ENCODE measurements at places on chromosomes 4 and X. TPM values are rescaled to one million over a fixed set of nuclear protein-coding genes. Genes with fewer than 3 reads are reported as not detected.

Gene FAM156B
- total RNA-seq: 10.6 TPM

Gene GJB1
- not detected for total RNA-seq

Gene IQCM
- not detected for total RNA-seq

Gene ZMAT1
- total RNA-seq: 7.5 TPM

Gene TMEM165
- total RNA-seq: 109 TPM

Gene SCML2
- 15.0 TPM for total RNA-seq

GRCh38 chr4:40713798-40714197, 36.0 kb upstream of the NSUN7 start:
- no peak for DNase-seq

GRCh38 chr4:10438924-10439323, 18.3 kb downstream of the ZNF518B start:
- DNase-seq: no peak

DNA sequence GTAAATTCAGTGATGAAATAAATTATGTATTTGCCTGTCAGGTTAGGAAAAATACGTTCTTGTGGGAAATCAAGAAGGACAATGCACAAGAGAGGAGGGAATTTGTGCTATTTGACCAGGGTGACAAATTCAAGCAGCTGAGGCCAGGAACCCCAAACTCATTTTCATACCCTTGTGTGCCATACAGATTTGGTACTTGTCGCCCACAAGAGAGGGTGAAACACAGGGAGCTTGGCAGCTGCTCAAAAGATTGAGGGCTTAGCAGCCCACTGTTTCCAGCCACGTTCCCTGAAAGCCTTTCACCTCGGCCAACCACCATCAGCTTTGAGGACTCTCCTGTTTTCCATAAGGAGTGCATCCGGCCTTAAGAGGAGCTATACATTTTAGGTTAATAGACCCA, 111.2 kb downstream of the COL25A1 start:
- no peak for DNase-seq

GRCh38 chr4:124515591-124515990, 196.9 kb downstream of the ANKRD50 start:
- no peak for DNase-seq

- DNase-seq: no peak
These were observed 30.6 kb downstream of the PIGG start for GRCh38 chr4:529563-529962.

DNA sequence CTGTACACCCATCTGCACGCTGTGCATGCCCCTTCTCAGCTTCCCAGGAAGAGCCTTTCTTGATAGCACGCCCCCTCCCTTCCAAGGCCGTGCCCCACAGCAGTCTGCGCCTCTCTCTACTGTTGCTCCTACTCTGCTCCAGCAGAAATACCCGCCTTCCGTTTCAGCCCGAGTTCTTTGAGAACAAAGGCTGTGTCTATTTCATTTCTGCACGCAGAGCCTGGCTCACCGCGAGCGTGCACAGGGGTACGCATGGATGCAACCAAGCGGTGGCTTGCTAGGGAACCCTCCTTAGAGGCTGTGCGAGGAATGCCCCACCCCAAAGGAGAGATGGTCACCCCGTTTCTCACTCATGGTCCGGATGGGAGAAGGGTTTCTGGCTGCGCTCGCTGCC, 485 bp downstream of the AADAT start:
- DNase-seq: no peak

- no peak for DNase-seq
These were observed 15.8 kb upstream of the CT45A1 start for GRCh38 chrX:135697601-135698000.

- no peak for DNase-seq
These were observed 44.4 kb upstream of the LGI2 start for GRCh38 chr4:25075129-25075528.

DNA sequence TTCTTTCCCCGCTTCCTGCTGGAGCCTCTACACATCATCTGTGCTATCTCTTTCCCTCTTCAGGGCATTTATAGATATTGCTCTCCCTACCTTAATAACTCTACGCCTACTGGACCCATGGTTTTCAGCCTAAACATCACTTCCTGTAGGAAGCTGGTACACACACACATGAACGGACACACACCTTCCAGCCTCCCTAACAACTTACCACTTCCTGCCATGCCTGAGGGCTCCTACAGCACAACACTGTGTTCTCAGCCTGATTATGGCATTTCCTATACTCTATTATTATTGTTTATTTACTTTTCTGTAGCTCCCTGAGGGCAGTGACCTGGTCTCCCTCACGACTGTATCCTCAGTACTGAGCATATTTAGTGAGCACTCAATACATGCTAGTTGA, 163.6 kb upstream of the MAP3K15 start:
- DNase-seq: no peak

DNA sequence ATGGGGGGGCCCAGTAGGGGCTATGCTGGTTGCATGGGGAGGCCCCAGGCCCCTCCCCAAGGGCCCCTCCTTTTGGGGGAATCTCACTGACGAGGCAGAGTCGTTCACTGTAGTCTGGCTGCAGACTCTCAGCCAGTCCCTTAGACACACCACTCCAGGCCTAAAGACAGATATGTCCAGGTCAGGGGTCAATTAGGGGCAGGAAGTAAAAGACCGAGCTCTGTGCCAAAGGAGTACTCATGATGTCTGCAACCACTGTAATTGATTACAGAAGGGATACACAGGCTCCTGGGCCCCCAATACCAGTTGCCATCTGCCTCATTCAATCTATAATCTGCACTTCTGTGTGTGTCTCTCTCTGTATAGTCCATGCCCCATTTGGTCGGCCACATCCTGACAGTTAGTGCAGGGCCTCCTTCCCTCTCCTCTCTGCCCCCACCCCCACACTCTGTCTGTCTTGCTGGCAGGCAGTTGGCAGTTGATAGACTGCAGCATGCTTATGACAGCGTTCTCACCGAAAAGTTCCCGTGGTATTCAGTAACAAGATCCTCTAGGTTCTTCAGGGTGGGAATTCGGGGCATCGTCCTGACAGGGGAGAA, 1.3 kb upstream of the CXorf65 start:
- no peak for DNase-seq

DNA sequence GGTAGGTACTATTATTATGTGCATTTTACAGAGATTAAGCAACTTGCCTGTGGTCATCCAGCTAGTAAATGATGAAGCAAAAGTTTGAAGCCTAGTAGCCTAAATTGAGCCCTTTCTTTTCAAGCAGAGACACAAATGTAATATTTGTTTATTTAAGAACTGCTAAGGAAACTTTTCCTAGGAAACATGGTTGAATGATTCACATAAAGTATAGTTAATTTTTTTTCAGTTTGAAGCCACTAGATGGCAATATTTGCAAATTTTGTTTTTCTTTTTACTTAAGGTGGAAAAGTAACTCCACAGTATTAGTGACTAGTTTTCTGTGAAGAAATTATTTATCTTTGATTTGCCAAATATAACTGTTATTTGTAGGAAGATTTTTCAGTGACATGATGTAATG, 52.8 kb upstream of the ANKRD17 start:
- no peak for DNase-seq

GRCh38 chr4:19368800-19369199, 882.9 kb upstream of the SLIT2 start:
- DNase-seq: no peak

DNA sequence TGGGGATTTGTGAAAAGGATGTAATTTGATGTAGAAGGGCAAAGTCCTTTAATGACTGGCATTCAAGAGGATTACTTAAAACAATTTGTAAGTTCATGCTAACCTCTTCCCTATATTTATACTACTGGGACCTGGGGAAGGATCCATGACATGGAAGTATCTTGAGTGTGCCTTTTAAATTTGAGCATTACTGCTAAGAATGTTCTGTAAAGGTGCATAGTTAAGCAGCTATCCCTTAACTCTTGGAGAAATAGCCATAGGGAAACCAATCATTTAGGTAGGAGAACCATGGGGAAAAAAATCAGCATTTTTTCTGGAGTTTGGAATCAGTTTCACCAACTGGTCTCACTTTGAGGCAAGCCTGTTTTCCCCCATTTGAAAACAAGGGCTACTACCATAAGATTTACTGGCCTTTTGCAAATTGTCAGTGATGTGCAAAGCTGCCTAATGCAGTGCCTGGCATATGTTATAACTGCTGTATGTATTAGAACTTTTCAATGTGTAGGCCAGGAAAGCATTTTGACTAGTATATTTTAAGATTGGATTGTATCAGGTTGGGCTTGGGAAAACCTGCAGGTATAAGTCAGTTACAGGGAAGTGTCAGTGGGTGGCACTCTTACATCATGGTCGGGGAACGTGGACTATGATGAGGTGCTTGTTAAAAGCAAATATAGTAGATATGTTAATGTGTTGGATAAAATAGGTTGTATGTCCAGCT, 72.1 kb downstream of the PRSS12 start:
- DNase-seq: no peak

DNA sequence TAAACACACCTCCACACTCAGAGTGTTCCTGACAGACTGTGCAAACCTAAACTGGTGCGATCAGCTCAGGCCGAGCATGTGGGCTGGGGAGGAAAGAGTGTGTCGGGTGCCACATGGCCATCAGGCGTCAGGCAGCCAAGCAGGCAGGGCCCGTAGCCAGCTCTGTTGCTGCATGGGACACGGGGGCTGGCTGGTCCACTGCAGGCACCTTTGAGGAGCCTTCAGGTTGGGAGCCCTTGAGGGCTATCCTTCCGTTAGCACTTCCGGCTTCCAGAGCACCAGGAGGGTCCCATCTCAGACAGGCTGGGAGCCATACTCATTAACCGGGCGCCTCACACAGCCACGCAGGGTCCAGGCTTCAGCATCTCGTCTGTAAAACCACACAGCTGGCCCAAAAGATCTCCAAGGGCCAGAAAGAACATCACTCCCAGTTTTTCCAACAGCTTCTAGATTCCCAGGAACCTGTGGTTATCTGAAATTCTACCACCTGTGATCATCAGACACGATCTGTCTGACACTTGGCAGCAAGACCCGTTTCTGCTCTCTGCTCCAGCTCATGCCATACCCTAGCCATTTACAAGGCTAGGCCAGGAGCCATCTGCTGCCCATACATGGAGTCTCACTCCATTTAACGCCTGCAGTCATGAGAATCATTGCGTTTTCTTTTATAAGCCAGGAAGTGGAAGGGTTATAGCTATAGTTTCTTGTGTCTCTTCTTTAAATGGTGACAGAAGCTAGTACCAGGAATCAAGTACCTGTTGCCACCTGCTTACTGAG, 87.5 kb downstream of the NSUN7 start:
- no peak for DNase-seq

DNA sequence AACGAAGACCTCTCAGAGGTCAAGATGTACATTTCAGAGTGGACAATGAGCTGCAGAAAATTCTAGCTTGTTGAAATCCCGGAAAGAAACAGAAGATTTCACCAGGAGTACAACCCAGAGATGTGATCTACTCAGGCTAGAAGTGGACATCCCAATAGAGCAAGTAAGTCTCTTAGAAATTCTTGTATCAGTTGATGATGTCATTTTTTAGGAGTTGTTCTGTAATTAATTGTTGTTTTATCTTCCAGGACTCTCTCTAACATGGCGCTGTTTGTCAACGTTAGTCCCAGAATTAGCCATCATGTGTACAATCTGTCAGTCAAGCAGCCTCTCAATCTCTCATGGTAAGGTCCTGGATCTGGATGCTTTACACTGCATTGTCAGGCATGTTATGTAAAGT, 174.4 kb downstream of the GRIA3 start:
- no peak for DNase-seq

GRCh38 chr4:185837415-185838103, 25.6 kb upstream of the SORBS2 start:
- DNase-seq: no peak

- DNase-seq: no peak
These were observed 214.4 kb upstream of the PPP1R2C start for GRCh38 chrX:42992199-42992943.

DNA sequence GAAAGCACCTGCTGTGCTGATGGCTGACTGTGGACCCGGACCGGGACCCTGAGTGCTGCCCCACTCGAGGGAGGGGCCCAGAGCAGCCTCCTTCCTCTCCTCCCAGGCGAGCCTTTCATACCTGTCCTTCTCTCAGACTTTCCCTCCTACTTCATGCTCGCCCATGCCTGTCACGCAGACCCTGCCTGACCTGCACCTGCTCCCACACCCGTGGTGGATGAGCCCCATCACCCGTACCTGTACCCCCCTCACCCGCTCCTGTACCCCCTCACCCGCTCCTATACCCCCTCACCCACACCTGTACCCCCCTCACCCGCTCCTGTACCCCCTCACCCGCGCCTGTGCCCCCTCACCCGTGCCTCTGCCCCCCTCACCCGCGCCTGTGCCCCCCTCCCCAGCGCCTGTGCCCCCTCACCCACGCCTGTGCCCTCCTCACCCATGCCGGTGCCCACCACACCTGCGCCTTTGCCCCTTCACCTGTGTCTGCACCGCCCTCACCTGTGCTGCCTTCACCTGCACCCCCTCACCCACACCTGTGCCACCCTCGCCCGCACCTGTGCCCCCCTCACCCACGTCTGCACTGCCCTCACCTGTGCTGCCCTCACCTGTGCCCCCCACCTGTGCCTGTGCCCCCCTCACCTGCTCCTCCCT, 5.8 kb downstream of the MAEA start:
- no peak for DNase-seq

All from occipital lobe (tissue), 3 donors.